Left lung (tissue), 14 donors: ENCODE measurements at places on chromosomes 4 and X. TPM values are rescaled to one million over a fixed set of nuclear protein-coding genes. Genes with fewer than 3 reads are reported as not detected.

Gene TCEAL4
- polyA plus RNA-seq, result 160 TPM

Gene TNMD
- polyA plus RNA-seq, result 0.32 TPM

Gene EIF1AX
- 89.3 TPM for polyA plus RNA-seq

GRCh38 chr4:102629673-102630072 is 128.5 kb downstream of the NFKB1 start:
- no peak for DNase-seq

DNA sequence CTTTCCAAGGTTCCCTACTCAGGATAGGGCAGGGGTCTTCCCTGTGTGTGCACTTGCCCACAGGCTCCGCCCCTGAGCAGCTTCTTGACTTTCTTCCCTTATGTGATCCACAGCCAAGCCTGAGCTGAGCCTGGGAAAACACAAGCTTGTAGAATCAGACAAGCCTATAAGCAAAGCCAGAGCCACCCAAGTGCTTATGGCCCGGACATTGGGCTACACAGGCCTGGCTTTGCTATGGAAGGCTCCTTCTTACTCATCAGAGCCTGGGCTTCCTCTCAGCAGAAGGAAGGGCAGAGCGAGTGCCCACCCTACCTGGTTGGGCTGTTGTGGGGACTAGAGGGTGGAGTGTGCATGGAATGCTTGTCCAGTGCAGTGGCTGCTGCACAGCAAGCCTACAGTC is 1.3 kb upstream of the TNIP2 start:
- DNase-seq, result no peak

DNA sequence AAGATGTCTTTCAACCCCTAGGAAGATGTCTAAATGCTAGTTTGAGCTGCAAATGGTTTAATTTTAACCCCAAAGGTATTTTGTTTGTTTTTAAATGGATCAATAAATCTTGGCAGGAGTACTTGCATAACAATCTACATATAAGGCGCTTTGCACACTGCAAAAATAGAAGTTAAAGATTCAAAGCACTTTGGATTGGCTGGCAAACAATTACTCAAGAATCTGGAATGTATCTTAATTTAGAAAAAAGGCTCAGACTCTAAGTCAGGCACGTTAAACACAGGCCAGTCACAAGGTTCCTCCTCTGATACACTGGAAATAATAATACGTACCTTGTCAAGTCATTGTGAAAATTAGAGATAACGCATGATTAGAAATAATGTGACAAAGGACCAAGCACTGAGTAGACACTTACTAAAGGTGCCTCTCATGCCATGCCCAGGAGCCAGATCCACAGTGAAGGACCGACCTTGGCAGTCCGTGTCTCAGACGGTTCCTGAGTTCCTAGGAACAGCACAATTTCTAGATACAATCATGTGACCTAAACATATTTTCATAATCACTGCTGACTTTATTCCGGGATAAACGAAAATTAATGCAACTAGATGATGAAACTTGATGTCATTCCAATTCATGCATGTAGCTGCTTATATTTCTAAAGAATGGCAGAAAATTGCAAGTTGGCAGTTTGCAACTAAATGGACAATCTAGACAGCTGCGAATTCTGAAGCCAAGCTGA is 49.6 kb downstream of the PROM1 start:
- DNase-seq, result no peak

DNA sequence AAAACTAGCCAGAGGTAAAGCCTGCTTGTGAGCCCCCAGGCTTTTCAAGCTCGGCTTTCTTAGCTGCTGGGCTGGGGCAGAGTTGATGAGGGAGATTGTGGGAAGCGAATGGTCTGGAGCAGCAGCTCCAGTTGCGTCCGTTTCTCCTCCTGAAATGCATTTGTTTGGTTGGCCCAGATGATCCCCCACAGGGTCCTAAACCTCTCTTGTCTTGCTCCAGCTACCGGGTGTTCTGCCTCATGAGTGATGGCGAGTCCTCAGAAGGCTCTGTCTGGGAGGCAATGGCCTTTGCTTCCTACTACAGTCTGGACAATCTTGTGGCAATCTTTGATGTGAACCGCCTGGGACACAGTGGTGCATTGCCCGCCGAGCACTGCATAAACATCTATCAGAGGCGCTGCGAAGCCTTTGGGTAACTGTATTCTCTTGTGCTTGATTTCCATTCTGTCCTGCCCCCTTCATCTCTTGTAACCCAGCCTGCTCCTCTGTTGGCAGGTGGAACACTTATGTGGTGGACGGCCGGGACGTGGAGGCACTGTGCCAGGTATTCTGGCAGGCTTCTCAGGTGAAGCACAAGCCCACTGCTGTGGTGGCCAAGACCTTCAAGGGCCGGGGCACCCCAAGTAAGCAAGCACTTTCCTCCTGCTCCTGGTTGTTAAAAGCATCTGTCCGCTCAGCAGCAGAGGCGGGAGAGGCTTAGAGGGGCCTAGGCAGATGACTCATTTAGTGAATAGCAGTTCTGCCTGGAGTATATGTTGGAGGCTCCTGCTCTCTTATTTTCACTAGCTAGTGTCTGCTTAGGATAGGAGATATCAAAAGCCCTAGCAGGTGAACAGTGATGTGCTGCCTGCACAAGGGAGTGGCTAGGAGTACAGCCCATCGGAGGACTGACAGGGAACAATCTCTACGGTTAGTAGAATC is 15.3 kb downstream of the TKTL1 start:
- no peak for DNase-seq

DNA sequence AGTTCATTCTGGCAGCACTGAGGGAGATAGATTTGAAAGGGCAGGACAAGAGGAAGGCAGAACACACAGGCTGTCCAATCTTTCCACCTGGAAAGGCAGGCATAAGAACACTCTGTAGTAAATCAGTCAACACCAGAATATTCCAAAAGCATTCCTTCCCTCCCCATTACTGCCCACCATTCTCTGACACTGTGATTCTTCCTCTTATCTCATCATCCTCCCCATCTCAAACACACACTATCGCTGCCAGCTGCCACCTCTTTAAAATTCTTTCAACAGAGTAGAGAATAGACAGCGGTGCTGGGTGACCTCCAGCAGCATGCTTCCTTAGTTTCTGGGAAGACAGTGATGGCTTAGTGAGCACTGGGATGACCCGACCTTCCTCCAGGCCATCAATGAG is 53.7 kb upstream of the MYOZ2 start:
- DNase-seq, result no peak

DNA sequence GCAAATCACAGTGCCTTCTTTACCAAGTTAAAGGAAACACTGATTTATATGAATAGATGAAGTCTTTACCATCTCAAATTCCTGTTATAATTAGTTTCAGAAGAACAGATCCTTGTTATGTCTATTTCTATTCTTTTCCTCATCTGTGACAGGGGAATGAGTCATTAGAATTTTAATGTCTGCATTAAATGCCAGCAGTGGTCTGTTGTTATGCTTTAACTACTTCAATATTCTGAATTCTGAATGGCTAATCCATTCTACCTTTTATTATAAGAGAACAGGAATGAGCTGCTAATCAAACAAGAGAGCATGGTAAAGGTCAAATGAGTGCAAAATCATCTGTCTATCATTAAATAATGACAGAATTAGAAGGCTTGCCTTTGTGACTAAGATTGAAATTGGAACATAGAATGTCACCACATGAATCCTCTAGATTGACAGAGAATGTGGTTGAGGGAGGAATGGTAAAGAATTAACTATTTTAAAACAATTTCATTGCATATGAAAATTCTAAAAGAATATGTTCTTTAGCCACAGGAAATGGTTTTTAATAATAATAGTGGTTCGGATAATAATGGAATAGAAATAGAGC is 935.5 kb downstream of the ADGRL3 start:
- no peak for DNase-seq

DNA sequence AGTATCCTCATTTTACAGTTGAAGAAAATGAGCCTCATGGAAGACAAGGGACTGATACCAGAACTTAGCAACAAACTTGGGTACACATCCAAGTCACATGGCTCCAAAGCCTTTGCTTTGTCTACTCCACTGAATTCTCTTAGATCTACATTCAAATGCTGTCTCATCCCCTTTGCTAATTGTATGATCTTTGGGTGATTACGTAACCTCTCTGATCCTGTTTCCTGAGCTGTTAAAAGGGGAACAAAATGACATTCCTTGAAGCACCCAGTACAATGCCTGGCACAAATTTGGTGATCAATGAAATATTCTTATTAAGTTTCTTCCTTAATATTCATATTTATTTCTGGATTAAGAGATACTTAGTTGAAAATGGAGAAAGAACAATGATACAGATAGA is 5.9 kb upstream of the HPGD start:
- DNase-seq, result no peak

- no peak for DNase-seq
Observed at GRCh38 chrX:46044486-46044885, 500.7 kb downstream of the ZNF674 start.

- no peak for DNase-seq
Observed at GRCh38 chr4:9704551-9705332, 76.7 kb upstream of the DRD5 start.

DNA sequence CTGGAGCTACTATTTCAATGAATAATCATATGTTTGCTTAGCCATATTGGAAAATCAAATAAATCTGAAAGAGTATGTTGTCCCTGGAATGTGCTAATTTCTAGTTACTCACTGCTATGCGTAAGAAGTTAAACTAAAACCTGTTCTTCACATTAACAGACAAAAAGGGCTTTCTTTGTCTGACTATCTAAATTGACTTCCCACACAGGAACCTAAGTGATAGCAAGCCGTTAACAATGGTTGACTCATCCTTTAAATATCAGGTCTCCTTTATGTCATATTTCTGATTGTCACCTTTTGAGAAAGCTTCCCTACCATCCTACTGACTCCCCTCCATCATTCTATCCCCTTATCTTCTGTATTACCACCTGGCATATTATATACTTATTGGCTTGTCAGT is 81.4 kb downstream of the AMELX start:
- DNase-seq, result no peak

DNA sequence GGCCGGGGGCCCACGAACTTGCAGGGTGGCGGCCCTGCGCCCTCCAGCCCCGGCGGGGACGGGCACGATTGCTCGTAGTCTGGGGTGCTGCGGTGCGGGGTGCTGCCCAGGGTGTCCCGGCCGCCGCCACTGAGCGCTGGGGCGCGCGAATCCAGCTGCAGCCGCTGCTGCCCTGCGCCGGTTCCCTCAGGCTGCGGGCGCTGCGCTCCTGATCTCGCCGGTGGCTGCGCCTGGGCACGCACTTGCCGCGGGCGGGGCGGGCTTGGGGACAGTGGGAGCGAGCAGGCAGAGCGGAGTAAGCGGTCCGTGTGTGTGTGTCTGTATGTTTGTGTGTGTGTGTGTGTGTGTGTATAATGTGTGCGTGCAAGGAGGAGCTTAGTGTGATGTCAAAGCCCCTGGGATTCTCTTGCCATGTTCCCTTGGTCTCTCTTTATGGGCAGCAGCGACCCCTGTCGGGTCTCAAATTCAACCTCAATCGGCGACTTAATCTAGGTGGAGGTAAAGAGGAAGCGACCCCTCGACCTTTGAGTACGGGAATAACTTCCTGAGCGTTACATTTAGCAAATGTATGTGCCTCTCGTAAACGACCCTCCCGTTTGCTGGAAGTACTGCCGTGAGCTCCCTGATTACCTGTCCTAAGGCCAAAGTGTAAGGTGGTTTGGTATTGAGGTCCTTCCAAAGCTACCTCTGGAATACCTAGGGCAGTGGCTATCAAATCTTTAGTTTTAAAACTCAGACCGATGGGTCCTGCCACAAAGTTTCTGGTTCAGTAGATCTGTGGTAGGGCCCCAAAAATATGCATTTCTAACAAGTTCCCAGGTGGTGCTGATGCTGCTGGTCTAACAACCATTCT is at the start of gene RNF150:
Gene RNF150, minus strand, starts transcription at position 324 of the 853 bp plus-strand sequence.
- peak; percentile 65 for DNase-seq

- DNase-seq, result no peak
Observed at GRCh38 chr4:163590103-163590502, 95.6 kb downstream of the TMA16 start.

- DNase-seq, result no peak
Observed at GRCh38 chr4:174324236-174324635, 40.5 kb downstream of the CEP44 start.
